ENCODE measurements at places on chromosomes 1 and 21. TPM values are rescaled to one million over a fixed set of nuclear protein-coding genes. Genes with fewer than 3 reads are reported as not detected.

Gene RGS16
- total RNA-seq: 3.7 TPM

Gene PLA2G2D
- total RNA-seq: not detected

Gene BATF3
- 1.9 TPM for total RNA-seq

Gene CELA3B
- not detected for total RNA-seq

Gene NBPF4
- not detected for total RNA-seq

Gene GNAI3
- total RNA-seq: 8.3 TPM

Gene KIAA1614
- 9.5 TPM for total RNA-seq

Gene C1orf141
- total RNA-seq: not detected

Gene IFNLR1
- total RNA-seq: 3.6 TPM

Gene LDLRAD2
- total RNA-seq: 0.23 TPM

Gene LCK
- 8.5 TPM for total RNA-seq

Gene NPHS2
- 46.4 TPM for total RNA-seq
